ENCODE measurements at places on chromosomes 1 and 21.

GRCh38 chr1:234694661-234695060 is 84.7 kb upstream of the IRF2BP2 start:
- no peak for DNase-seq

DNA sequence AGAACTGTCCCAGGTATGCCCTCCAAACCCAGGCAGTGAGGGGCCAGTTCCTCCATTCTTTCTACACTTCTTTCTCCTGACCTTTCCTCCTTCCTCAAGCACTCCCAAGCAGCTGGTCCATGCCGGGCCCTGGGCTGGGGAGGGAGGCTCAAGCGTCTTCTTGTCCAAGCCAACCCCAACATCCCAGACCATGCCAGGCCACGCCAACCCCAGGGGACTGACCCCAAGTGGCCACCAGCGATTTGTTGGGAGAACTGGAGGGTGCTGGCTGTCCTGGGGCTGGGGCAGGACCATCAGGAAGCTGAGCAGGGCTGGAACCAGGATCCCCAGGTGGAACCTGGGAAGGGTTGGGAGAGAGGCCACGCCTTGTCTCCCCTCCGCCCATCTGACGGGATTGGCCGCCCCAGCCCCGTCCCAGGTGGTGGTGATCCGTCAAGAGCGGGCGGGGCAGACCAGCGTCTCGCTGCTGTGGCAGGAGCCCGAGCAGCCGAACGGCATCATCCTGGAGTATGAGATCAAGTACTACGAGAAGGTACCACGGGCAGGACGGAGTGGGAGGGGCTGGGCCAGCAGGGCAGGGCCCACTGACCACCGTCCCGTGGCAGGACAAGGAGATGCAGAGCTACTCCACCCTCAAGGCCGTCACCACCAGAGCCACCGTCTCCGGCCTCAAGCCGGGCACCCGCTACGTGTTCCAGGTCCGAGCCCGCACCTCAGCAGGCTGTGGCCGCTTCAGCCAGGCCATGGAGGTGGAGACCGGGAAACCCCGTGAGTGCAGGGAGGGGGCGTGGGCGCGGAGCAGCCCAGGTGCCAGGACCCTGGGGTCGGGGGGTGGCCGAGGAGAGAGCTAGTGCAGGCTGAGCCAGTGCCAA is 29.9 kb downstream of the EPHA8 start:
- DNase-seq: peak; percentile 34

- no peak for DNase-seq
Observed at GRCh38 chr1:90434460-90434859, 282.6 kb downstream of the BARHL2 start.

- no peak for DNase-seq
Observed at GRCh38 chr1:76012341-76013205, 62.0 kb upstream of the ST6GALNAC3 start.

GRCh38 chr1:14896381-14897079 is 257.0 kb upstream of the TMEM51 start:
- no peak for DNase-seq

DNA sequence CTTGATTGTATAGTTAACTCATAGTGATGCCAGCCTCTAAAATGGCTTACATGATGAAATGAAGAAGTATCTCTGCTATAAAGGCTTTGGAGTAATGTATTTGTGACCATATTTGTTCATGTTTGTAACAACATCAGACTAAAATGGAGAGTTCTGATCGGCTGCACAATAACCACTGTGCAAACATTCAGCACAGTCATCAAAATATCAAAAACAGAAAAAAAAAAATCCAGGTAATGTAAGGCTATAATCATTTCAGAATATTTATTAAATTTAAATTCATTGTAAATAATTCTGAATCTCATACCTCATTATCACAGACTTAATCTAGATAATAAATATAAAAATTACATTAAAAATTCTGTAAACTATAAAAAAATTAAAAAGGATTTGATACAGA is 1161.8 kb downstream of the MRPL39 start:
- no peak for DNase-seq

Measured in NCI-H187 treated with DMSO at 0.1 percent for 48 hours (cell line).